ENCODE measurements at places on chromosomes 4 and X.
A peak's percentile ranks its signal among the peaks of the same experiment; 100 is the strongest.

DNA sequence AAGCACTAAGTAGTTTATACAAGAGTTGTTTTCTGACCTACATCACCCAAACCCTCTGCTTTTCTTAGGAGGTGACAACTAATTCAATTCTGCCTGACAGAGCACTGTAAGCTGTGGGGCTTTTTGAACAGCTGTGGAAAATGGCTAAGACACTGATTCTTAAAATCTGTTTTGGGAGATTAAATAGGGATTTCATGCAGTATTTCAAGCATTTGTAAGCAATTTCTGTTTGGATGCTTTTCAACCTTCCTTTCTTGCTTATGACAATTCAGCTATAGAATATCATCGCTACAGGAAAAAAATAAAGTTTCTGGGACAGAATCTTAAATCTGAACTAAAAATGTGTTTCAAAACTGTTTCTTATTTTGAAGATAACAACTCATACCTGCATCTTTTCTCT, 459.5 kb downstream of the RAPGEF2 start:
- no peak for DNase-seq

DNA sequence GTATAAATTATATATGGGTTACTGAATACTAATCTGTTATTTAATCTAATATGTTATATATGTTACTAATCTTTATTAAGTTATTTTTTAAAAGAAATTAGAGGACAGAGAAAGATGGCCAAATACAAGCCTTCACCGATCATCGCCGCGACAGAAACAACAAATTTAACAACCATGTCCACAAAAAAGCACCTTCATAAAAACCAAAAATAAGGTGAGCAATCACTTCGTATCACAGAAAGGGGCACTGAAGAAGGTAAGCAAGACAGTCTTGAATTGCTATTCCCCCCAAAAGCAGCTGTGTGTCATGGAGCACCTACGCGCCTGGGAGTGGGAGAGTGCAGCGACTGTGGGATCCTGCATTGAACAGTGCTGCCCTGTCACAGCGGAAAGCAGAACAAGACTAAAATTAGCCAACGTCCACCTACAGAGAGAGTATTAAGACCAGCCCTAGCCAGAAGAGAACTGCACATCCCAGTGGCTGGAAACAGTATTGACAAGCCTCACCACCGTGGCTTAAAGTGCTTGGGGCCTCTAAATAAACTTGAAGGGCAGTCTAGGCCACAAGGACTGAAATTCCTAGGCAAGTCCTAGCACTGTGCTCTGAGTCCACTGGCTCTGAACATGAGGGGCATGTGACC, 38.5 kb downstream of the LRBA start:
- no peak for DNase-seq

DNA sequence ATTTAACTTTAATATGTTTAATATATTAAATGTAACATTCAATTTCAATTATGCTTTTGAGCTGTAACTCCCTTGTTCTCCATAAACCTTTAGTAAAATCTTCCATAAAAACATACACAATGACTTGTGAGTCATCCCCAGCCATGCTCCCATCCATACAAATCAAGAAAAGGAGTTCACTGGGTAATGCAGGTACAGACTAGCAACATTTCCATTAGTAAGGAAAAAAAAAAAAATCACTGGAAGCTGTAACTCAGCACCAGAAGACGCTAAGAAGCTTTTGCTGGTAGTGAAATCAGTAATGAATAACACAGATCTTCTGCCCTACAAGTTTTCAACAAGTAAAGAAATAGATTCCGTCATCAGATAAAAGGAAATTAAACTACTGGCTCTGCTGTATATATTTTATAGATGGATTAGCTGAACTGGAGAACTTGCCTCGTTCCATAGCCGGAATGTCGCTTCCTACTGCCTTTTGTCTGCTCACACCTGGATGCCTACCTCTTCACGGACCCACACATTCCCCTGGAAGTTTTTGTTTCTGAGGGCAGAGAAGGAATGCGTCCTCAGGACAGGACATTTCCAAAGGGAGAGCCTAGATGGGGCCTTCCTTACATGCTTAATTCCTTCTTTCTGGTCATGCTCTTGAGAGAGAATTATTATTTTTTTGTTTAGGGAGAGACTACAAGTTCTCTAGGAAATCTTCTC, 298.4 kb upstream of the ANKRD50 start:
- DNase-seq = no peak

DNA sequence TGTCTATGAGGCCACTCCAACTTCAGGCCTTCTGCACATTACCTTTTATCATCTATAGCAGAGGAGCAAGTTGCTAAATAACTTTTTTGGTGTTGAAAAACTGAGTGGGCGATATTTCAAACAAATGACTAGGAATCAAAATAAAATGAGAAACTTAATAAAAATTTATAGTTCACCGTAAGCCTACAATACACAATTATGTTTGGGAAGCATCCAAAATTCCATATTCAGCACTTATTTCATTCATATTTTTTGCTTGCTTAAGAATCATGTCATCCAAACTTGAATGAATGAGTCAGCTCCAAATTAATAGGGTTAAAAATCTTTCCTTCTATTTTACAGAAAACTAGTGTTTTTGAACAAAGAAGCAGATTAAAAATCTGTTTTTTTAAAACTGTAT, 119.1 kb downstream of the SH3RF1 start:
- no peak for DNase-seq

DNA sequence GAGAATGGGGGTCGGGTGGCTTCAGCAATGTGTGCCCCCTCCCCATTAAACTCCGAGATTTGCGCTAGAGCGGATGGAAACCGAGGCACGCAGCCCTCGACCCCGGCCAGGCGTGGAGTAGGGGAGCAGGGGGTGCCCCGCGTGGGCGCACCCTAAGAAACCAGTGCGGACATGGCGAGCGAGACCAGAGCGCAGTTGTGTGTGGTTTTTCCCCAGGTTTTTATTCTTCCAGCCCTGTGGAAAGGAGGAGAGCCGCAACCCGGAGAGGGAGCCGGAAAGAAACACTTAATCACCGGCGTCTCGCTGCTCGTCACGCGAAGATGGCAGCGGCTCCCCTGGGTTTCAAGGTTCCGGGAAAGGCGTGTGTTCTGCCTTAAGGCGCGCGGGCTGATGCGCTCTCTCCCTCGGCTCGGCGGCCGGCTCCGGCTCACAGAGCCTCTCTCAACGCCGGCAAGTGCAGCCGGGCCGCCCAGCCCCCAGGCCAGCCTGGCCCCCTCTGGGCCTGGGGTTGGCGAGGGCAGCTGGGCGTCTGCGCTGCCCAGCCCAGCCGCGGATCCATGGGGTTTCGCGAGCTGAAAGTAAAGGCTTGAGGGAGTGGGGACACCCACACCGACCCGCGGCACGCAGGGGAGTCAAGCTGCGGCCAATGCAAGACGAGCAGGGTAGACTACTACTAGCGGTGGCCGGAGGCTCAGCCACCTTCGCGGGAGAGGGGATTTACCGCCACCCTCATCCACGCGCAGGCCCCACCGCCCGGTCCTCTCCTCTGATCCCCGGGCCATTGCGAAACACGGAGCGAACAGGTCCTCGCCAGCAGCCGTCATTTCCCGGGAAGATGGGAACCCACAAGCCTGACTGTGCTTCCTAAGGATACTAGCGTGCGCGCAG, 74.0 kb upstream of the BCOR start:
- DNase-seq = peak; percentile 19

DNA sequence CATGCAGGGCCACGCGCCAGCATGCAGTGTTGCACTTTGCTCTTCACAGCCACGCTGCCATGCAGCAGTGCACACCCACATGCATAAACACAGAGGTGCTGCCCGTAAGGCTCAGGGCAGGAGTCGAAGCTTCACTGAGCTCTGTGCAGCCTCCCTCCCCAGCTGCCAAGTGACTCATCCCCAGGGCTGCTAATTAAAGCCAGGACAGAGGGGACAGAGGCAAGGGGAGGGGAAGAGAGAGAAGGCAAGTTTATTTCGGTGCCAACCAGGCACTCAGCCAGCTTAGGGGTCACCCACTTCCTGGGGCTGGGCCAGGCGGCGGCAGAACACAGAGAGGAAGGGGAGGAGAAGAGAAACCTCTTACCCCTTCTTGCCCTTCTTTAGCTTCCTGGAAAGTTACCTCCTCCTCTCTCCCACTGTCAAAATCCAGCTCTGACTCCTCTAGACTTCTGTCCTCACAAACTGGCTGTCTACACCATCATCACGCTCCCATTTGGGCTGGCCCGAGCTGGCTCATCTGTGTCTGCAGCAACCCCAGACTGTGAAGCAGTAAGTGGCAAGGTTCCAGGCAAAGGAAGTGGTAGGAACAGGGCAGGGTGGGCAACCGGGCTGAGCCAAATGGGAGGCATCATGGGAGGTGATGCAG, 6.2 kb upstream of the IQSEC2 start:
- peak; percentile 37 for DNase-seq

DNA sequence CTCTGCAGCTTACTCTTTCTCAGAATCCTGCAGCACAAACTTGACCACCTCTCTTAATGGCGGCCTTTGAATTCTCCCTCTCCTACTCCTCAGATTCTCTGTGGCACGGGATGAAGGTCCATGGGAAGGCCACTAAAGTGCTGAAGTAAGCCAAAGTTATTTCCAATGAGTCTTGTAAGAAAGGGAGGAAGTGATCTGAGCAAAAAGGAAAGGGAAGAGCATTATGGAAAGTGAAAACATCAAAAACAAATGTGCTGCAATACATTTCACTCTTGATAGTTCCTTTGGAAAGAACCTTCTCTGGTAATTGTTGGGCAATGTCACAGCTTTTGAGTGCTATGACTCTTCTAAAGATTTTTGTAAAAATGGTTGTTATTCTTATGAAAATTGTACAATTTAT, 54.3 kb upstream of the CAMK2D start:
- DNase-seq = no peak

GRCh38 chr4:101846550-101846949, 56.0 kb downstream of the BANK1 start:
- DNase-seq = no peak

DNA sequence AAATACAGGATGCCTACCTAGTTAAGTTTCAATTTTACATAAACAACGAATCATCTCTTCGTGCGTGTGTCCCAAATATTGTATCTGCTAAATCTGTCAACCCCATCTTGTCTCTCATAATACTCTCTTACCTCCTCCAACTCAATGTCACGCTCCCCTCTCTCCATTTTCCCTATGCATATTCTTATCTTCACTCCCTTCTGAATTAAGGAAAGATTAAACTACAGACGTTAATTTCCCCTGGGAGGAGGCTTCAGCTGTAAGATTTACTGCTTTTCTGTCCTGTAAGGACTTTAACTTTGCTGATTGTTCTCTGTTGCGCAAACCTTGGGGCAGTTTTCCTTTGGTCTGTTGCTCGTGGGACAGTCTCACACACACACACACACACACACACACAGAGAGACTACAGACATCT, 455 bp upstream of the ABCB7 start:
- DNase-seq = no peak

DNA sequence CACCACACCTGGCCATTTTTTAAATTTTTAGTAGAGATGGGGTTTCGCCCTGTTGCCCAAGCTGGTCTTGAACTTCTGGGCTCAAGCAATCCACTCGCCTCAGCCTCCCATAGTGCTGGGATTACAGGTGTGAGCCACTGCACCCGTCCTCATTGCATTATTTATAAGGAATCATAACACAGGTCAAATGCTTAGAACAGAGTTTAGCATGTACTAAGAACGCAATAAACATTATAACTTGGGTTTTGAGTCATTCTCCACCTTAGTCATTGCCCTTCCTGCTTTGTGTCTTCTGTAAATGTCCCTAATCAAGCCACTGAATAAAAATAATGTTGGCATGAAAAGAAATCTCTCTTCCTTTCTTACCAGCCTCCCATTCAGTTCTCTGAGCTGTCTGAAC, 38.5 kb upstream of the SHROOM4 start:
- DNase-seq = no peak

GRCh38 chr4:72473434-72473900, 95.6 kb downstream of the ADAMTS3 start:
- DNase-seq = no peak

GRCh38 chrX:46398874-46399273, 146.3 kb downstream of the ZNF674 start:
- DNase-seq = no peak

- DNase-seq = no peak
Measured at GRCh38 chr4:188177997-188178675, 38.9 kb downstream of the TRIML1 start.

- DNase-seq = no peak
Measured at GRCh38 chr4:67571975-67572374, 13.4 kb downstream of the STAP1 start.

DNA sequence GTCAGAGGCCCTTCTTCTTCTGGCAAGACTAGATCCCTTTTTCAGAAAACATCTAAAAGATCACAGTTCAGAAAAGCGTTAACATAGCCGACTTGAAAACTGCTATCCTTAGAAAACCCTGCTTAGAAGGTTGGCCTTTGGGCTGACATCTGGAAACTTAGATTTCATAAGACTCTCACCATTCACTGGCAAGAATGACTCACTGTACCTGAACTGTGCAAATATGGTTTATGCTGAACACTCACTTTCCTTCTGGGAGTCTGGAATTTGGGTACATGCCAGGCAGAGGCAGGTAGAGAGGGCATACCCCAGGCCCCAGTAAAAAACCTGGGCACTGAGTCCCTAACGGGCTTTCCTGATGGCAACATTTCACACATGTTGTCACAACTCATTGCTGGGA, 88.8 kb upstream of the GPC3 start:
- DNase-seq = no peak

DNA sequence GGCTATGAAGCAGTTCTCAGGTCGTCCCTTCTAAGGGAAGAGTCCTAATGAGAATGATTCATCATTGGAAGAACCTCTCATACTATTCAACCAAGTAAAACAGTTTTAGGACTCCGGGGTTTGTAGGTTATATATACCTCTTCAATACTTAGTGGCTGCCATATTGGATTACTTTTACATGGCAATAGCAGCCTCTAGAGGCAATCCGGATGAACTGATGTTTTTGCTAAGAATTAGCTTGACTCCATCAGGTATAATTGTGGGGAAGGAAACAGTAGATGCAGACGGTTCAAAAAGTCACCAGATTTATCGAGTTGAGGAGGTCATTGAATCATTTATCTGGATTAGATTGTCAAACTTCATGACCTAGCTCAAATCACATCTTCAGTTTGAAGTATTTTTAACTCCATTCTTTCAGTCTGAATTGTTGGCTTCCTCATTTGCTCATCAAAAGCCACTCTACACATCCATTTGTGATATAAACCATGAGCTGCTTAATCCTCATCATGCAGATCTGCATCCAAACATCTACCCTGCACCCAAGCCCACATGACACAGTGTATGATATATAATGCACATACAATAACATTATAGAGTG, 28.4 kb downstream of the GUCY1B1 start:
- DNase-seq = no peak

DNA sequence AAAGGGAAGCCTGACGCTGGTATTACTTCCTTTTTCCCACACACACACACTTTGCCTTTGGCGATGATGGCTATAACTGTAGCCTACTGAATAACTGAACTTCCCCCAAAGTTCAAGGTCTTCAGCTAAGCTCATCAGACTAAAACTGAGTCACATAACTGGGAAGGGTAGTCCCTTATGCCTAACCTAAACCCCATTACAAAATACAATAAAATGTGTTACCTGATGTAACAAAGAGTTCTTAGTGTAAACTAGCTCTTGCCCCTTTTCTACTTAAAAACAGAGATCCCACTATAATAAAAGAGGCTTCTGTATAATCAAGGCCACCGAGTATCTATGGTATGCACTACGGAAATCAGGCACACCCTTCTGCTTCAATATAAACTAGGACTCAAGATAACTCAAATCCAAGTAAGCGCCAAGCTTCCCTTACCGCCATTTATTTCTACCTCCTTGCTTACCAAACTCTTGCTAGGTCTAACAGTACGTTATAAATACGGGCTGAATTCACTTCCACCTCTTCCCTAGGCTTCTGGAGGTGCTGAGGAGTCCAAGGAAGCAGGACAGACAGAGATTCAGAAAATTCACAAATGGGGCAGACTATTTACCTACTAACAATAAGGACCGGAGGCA, 2.4 kb downstream of the OTUD4 start:
- no peak for DNase-seq

- DNase-seq = no peak
Measured at GRCh38 chr4:1409079-1409478, 2.8 kb upstream of the NKX1-1 start.

Data from anterior cingulate cortex (tissue), 58 donors.